ENCODE measurements at places on chromosomes 7 and 10.
A peak's percentile ranks its signal among the peaks of the same experiment; 100 is the strongest.

GRCh38 chr7:99386584-99387238 lies 12.2 kb downstream of the ARPC1B start:
- peak; percentile 32 for DNase-seq

GRCh38 chr10:34522546-34522945 lies 292.6 kb downstream of the PARD3 start:
- DNase-seq, result no peak

GRCh38 chr7:69889338-69889975 lies 291.2 kb downstream of the AUTS2 start:
- DNase-seq, result no peak

- no peak for DNase-seq
These were observed 485.6 kb upstream of the C7orf33 start for GRCh38 chr7:148104924-148105323.

GRCh38 chr10:132100091-132100481 lies 34.3 kb downstream of the JAKMIP3 start:
- DNase-seq, result no peak

DNA sequence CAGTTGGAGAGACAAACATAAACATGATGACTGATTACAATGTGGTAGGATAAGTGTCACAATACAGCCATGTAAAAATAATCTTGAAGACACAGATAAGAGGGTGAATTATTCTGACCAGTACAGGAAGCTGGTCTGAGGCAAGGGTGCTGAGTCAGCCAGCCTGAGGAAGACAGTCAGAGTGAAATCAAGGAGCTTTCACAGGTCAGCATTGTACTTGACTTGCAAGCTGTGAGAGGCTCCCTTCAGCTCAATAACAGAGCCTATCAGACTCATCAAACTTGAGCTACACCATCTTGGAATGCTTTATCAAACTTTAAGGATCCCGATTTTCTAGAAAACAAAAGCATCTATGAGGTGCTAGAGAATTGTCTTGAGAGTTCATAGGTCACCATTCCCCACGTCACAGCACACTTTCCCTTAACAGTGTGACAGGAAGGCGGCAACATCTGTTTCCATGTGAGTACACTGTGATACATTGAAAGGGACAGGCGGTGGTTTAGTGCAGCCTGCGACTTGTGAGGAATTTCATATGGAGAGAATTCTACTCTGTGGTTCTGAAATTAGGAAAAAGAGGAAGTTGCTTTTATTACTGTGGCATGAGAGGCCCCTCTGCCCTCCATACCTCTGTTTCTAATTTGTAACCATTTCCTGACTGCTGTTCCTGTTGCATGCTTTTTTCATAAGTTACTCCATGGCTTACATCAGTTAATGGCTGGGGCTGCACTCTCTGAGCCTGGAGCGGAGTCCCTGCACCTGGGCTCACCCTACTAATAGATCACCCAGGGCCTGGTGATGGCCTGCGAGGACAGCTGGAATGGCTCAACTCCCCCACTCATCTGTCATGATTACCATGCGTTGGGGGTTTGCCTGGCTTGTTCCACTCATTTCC lies 417.1 kb downstream of the SUGCT start:
- no peak for DNase-seq

- DNase-seq, result no peak
These were observed 301.4 kb downstream of the PTPRN2 start for GRCh38 chr7:158286210-158286609.

DNA sequence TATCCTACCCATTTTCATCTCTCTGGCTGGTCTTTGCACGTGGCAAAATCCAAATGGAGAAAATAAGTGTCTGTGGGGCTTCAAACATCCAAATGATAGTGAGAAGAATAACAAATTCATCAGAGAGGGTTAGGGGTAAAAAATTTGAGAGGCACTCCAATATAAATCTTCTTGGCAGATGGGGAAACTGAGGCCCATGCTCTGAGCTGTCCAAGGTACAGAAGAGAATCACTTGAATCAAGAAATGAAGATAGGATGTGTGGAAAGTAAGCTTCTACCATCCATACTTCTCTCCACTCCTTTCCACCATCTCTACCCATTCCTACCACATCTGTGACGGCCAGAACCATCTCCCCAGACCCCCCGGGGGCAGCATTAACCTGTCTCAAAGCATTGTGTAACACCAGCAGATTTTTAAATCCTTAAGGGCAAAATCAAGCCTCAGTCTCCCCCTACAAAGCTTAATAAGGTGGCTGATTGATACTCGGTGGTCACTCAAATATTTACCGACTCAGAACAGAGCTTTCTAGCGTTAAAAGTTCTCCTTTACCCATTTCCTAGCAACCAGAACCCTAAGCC lies 818 bp downstream of the GOT1 start:
- DNase-seq, result no peak

DNA sequence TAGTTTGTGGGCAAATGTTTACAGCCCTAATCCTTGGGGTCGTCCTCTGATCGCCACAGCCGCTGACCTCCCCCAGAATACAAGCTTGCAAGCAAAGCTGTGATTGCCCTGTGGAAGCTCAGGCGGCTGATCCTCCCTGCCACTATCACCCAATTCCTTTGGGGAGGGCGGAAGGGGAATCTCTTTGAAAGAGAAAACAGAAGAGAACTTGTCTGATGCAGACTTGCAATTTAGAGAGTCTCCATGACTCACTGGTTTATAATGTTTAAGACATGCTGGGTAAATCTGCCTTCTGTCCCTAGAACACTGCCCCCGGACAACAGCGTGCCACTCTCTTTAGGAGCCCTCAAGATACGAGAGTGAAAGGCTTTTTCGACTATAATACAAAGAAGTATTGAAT lies 75.5 kb downstream of the NRP1 start:
- DNase-seq, result no peak

DNA sequence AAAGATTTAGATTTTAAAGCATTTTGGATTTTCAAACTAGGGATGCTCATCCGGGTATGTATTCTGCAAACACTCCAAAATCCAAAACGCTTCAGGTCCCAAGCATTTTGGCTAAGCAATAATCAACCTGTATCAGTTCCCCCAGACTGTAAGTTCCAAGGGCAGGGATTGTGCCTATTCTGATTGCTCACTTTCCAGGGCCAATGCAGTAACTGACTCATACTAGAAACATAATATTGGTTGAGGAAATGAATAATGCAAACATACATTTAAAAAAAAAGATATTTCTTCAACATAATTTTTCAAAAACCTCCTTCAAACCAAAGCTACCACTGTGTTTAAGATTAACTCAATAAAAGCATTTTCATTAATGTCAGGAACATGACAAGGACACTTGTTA lies 69.5 kb downstream of the HIBADH start:
- DNase-seq, result no peak

- no peak for DNase-seq
These were observed 26.6 kb downstream of the CHST3 start for GRCh38 chr10:71990706-71991269.

DNA sequence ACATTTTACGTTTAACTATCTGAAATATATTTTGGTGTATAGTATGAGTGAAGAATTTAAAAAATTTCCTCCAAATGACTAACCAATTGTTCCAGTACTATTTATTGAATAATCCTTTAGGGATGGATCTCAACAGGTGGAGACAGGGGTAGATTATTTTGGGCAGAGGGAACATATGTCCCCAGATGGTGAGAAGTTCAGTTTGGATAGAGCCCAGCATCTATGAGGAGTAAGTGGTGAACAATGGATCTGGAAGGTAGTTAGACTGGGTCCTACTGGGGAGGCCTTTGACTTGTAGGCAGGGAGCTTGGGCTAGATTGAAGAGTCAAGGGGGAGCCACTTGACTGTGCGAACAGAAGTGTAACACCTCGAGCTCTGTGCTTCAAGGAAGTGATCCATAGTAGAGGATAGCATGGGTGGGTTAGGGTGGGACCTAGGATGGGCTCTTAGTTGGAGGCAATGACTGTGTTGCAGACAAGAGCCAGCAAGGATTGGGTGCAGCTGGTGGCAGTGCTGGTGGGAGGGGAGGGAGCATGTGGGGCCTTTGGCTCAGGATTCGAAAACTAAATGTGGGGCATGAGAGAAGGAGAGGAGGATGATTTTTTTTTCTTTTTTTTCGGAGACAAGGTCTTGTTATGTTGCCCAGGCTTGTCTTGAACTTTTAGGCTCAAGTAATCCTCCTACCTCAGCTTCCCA lies 3.9 kb upstream of the PURB start:
- no peak for DNase-seq

GRCh38 chr7:50226145-50226544 lies 78.4 kb upstream of the IKZF1 start:
- DNase-seq, result no peak

DNA sequence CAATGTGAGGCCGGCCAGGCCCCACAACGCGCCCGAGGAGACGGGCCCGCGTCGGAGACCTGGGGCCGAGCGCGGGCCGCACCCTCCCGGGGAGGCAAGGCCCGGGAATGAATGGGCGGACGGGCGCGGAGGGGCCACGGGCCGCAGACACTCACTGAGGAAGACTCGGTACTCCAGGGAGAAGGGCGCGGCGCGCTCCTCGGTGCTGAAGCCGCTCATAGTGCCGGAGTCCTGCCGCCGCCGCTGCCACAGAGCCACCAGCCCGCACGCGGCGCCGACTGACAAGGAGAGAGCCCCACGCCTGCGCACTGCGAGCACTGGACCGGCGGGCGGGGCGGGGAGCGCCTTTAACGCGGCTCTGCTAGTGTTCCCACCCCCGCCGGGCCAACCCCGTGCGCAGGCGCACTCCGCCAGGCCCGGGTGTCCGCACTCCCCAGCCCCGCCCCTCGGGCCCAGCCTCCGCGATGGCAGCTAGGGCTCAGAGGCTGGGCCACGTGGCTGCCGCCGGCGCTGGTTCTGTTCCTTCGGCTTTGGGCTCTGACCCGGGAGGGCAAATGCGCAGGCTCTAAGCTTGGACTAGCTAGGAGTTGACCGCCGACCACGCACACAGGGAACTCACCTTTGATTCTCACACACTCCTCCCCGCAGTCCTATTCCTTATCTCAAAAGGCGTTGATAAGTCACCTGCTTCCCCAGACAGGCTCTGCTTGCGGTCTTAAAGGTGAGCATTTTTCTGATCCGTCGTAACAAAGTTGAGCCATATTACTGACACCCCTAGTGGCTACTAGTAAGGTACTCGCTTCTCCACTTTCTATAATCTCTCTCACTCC lies at the start of gene PPA1:
Gene PPA1 (minus strand): TSS at position 321 of the 830 bp plus-strand sequence. CDS start 102 bp downstream, at position 219.
- DNase-seq, result peak; percentile 99

DNA sequence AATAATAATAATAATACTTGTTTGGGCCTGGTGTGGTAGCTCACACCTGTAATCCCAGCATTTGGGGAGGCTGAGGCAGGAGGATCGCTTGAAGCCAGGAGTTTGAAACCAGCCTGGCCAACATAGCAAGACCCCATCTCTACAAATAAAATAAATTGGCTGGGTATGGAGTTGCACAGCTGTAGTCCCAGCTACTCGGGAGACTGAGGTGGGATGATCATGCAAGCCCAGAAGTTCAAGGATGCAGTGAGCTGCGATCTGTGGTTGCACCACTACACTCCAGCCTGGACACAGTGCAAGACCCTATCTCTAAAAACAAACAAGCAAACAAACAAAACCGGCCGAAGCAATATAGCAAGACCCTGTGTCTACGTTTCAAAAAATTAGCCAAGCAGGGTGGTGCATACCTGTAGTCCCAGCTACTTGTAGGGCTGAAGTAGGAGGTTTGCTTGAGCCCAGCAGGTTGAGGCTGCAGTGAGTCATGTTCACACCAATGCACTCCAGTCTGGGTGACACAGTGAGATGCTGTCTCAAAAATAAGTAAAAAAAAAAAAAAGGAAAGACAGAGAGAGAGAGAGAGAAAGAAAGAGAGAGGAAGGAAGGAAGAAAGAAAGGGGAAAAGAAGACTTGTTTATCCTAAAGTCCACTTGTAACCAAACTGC lies 85.6 kb upstream of the KDM7A start:
- no peak for DNase-seq

DNA sequence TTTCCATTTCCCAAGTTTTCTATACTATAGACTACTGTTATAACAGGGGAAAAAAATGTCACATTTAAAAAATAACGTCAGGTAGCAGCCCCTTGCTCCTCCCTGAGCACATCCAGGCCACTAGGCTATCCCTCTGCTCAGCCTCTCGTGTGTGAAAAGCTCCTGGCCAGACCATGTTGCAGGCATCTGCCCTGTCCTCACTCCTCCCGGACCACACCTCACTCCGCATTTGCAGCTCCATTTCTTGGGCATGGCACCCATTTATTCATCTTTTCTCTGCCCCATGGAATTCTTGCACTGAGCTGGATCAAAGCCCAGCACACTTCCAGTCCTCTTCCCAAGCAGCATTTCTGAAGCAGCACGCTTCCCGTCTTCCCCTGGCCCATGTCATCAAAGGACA lies 1.4 kb upstream of the GDF2 start:
- no peak for DNase-seq

DNA sequence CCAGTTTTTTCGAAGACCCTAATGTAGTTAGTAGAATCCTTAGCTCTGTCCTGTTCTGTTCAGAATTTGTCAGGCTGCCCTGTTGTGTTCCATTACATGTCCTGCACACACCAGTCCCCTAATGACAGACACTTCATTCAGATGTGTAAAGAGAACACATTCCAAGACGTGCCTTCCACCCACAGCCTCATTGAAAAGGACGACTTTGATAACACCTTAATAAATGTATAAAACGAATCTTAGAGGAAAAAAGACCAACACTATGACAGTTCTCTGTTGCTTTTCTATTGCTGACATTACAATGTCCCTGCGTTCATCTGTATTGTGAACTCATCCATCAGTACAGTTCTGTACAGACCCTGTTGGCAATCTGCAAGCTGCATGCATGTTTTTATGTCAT lies 3.5 kb downstream of the LRRTM3 start:
- no peak for DNase-seq

DNA sequence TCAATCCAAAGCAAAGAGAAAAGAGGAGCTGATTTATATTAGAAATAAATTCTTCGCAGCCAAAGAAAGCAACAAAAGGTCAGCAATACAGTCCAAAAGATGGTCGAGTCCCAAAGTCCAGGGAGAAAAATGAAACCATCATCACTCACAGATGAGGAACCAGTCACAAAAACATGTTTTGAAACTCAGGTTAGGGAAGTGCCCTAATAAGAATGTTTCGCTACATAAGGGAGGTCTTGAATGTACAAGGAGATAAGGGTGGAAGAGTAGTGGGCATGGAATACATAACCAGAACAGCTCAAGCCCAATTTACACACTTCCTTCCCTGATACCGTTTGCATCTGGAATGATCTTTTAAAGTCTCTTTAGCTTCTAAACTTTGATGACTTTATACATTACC lies 53.6 kb downstream of the VPS41 start:
- DNase-seq, result no peak

DNA sequence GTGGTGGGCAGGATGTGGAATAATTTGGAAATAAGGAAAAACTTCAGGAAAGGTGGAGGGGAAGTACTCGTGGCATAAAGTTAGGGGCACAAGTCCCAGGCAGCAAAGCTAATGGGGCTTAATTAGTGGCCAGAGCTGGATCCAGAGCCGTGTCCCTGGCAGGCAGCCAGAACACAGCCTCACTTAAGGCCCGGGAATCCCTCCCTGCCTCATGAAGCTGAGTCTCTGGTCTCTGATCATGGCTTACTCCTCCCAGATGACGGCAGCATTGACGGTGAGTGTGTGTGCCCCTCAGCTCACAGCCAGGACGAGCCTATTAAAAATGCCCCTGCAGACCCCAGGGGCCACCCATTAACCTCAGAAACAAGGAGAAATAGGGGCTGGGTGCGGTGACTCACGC lies 48.2 kb upstream of the NPTX2 start:
- no peak for DNase-seq

- no peak for DNase-seq
These were observed 33.2 kb downstream of the ACBD5 start for GRCh38 chr10:27207350-27207749.
